ENCODE measurements at places on chromosomes 16 and 17. TPM values are rescaled to one million over a fixed set of nuclear protein-coding genes. Genes with fewer than 3 reads are reported as not detected.

The ASGR1 gene
- total RNA-seq = 0.30 TPM

The TERB1 gene
- total RNA-seq = not detected

The HEXIM1 gene
- 35.1 TPM for total RNA-seq

The ERN2 gene
- total RNA-seq = not detected

The CD7 gene
- 0.64 TPM for total RNA-seq

- DNase-seq = no peak
Observed at GRCh38 chr17:1767358-1767757, 5.5 kb downstream of the SERPINF1 start.

DNA sequence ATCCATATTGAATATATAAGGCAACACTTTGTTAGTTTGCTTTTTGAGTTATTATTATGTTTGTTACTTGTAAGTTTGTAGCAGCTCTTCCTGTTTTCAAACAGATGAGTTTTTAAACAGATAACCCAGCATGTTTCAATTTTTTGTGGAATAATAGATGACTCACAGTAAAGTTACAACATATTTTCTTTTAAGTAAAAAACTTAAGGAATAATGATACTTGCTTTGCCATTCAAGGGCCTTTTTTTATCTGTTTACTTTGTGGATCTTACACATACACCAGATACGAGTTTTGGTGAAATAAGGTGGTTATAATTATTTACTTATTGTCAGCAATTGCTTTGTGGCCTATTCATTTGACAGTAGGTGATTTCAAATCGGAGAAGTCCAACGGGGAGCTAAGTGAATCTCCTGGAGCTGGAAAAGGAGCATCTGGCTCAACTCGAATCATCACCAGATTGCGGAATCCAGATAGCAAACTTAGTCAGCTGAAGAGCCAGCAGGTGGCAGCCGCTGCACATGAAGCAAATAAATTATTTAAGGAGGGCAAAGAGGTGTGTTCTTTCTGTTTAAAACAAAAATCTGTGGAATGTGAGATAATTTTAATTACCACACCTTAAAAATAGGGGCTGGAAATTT is 66.3 kb downstream of the BPTF start:
- DNase-seq = peak; percentile 44

- no peak for DNase-seq
Observed at GRCh38 chr17:50426472-50426782, 409 bp downstream of the ACSF2 start.

GRCh38 chr16:1713331-1713730 is 7.3 kb downstream of the MAPK8IP3 start:
- DNase-seq = no peak

DNA sequence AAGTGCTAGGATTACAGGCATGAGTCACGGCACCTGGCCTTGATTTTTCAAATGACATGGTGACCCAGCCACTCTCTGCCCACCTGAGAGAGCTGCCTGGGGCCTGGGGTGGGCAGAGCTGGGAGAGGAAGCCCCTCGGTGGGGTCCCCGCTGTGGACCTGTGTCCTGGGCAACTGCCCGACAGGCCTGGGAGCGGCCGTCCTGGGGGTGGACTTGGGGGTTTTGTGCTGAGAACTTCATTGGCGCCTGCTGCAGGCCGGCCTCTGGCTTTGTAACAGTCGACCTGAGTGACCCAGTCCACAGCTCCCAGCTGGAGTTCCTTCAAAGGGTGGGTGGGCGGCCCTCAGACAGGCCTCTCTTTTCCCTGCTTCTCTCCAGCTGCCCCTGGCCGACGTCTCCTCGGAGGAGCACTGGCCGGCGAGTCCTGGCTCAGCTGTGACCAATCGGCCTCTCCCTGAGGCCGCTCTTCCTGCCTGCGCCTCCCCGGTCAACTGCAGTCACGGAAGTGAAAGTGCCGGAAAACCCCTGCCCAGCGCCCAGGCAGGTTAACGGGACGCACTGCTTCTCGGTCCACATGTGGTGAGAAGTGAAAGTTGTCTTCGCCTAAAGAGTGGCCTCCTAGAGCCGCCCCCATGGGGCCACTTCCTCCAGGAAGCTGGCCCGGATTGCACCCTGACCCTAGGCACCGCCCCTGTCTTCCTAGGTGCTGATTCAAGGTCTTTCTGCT is 5.5 kb downstream of the CBFA2T3 start:
- DNase-seq = peak; percentile 61

GRCh38 chr16:13401641-13402040 is 500.2 kb downstream of the SHISA9 start:
- DNase-seq = no peak

DNA sequence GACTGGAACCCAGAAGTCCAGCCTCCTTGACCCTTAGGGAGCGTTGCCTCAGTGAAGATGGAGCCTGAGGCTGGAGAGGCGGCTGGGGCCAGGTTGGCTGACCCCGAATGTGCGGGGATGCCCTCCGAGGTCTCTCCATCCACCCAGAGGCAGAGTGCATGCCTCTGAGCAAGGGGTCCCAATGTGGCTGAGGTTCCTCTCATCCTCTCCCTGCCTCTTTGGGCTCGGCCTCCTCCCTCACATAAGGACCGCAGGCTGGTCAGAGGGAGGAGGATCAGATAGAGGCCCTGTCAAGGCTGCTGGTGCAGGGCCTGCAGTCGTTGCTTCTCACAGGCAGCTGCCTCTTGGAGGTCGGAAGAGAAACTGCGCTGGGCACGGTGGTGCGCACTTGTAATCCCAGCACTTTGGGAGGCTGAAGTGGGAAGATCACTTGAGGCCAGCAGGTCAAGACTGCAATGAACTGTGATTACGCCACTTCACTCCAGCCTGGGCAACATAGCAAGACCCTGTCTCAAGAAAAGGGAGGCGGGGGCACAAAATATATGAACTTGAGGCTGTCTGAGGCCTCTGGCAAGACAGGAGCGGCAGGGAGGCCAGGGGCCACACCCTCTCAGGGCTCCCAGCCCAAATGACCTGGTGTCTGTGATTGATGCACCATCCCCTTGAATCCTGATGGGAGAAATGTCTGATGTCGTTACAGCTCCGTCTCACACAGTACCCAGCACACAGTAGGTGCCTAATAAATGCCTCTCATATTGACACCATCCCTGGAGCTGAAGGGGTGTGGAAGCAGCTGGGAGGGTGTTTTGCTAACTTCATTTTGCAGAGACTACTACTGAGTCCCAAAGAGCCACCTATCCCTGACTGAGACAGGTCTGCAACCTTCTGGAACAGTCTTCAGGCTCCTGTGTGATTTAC is 220.1 kb upstream of the GSE1 start:
- DNase-seq = peak; percentile 15

- no peak for DNase-seq
Observed at GRCh38 chr17:79626156-79626890, 15.5 kb upstream of the RBFOX3 start.

GRCh38 chr17:17217995-17218394 is 11.9 kb upstream of the PLD6 start:
- no peak for DNase-seq

GRCh38 chr16:21179126-21179982 is 20.9 kb downstream of the LDAF1 start:
- DNase-seq = peak; percentile 36

DNA sequence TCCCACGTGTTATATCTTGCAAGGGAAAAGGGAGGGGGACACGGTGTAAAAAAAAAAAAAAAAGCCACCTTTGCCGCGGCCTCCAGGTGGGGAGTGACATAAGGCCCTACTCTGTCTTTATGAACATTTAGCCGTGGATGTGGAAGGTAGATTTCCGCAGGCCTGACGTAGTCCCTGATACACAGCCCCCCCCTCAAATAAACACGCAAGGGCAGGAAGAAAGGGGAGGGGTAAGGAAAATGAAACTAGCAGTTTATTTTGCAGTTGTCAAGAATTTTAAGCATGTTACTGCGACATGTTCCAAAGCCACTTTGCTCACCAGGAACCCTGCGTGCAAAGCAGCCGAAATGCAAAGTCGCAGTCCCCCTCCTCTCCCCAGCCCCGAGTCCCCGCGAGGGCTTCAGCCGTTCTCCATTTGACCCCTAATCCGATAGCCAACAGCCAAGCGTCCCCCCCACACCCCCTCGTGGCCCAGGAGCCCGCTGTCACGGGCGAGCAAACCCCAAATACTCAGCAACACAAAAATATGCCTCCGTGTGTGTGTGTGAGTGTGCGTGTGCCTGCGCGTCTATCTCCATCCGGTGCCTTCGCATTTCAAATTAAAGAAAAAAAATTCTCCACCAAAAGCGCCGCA is 1.2 kb downstream of the CBX4 start:
- no peak for DNase-seq

- no peak for DNase-seq
Observed at GRCh38 chr16:10200637-10201586, 18.7 kb upstream of the GRIN2A start.

DNA sequence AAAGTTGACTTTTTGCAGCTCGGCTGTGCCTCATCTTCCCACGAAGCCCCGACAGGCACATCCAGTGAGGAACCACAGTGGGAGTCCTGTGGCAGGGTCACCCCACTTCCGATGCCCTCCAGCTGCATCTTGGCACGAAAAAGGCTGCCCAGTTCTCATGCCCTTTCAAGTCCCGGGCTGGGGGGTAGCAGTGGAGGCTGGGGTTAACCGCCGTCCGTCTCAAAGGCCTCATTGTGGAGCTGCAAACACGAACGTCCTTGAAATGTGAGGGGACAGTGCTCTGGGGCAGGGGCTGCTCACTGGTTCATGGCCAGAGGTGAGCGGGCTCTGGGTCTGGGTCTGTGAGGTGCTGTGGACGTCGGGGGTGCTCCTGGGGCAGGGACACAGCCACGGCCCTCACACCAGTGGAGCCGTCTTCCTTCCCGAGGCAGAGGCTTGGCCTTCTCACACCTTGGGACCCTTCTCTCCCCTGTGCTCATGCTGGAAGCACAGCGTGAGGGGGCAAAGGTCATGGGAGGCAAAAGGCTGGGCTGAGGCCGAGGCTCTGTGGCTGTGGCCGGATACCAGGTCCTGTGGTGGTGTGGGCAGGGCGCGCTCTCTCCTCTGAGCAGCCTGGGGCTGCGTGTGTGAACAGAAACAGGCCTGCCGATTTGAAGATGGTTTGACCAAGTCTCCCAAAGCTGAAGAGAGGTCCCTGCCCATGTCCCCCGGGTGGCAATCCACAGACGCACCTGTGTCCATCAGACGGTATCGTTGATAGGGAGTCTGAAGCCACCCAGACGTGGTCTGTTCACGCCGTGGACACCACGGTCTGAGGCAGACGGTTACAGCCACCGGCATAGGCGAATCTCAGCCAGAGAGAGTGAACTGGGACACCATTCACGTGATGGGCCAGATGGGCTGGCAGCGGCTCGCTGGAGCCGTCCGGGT is 3.1 kb upstream of the MC1R start:
- no peak for DNase-seq

DNA sequence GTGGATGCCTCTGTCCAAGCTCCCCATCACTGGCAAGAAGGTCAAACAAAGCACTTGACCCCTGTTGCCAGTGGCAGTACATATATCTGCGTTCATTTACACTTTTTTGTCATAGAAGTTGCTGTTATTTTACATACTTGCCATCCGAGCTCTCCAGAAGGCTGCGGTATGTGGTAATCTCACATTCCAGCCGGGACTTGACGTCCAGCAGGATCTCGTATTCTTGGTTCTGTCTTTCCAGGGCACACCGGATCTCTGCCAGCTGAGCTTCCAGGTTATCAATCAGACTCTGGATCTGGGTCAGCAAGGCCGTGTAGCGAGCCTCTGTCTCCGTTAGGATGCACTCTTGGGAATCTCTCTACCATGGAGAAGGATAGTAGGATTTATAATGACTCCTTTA is 6.6 kb downstream of the KRT39 start:
- DNase-seq = no peak

Data from left ventricle myocardium superior (tissue), 1 donor.